ENCODE measurements at places on chromosomes 5 and 9.

- no peak for DNase-seq
These were observed 5.6 kb downstream of the IDNK start for GRCh38 chr9:83628540-83628939.

- no peak for DNase-seq
These were observed 243.0 kb upstream of the PTPRD start for GRCh38 chr9:10855847-10856246.

DNA sequence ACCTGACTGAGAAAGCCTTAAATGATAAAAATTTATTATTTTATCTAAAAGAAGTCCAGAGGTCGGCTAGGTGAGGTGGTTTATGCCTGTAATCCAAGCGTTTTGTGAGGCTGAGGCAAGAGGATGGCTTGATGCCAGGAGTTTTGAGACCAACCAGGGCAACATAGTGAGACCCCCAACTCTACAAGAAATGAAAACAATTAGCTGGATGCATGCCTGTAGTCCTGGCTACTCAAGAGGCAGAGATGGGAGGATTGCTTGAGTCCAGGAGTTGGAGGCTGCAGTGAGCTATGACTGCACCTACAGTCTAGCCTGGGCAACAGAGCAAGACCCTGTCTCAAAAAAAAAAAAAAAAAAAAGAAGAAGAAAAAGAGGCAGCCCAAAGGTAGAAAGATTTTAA lies 179.9 kb upstream of the KIF2A start:
- DNase-seq = no peak

GRCh38 chr5:41708604-41708940 lies 161.7 kb downstream of the OXCT1 start:
- DNase-seq = no peak

DNA sequence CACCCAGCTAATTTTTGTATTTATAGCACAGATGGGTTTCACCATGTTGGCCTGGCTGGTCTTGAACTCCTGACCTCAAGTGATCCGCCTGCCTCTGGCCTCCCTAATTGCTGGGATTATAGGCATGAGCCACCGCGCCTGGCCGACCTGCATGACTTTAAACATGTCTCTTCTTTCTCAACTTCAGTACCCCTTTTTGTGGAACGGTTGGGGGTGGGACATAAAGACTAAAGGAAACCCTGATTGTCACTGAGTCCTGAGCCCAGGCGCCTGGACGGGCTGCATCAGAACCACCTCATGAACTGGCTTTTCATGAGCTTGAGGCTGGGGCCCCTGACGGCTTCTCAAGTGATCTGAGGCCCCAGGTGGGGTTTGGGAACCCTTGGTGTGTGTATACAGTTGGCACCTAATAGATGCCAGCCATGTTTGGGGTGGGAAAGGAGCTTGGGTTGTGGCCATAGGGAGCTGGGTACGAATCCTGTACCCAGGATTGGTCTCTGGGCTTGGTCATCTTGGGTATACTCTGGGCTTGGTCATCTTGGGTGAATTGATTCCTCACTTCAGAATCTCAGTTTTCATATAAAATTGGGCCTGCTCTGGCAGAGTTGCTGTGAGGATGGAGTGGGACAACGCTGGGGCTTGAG lies 2.2 kb downstream of the GRK6 start:
- no peak for DNase-seq

- DNase-seq = no peak
These were observed 789.7 kb upstream of the ZNF608 start for GRCh38 chr5:125536095-125536494.

DNA sequence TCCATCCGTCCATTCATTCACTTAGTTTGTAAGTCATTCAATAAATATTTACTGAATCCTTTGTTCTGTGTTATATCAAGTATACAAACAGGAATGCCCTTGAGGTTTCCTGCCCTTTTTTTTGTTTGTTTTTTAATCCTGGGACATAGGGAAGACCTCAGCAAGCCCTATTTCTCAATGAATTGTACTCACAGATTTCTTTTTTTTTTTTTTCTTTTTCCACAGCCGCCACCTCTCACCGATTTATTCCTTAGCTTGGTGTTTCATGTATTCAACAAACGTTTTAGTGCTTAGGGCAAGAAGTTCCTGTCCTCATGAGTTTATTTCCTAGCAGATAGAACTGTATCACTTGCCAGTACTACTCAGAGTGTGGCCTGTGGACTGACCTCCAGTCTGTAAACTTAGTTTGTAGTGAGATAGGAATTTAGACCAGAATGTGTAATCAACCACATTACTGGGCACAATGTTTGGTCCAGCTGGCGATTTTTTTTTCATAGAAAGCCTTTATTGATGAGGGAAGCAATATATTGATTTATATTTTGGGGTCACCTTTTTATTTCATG lies 35.4 kb upstream of the C5orf47 start:
- no peak for DNase-seq

GRCh38 chr9:35357116-35357515 lies 132.8 kb upstream of the RUSC2 start:
- no peak for DNase-seq

- no peak for DNase-seq
These were observed 19.3 kb downstream of the PAEP start for GRCh38 chr9:135580664-135581380.

GRCh38 chr9:81534138-81534875 lies 155.0 kb downstream of the TLE1 start:
- no peak for DNase-seq

GRCh38 chr5:67795781-67796477 lies 419.6 kb upstream of the PIK3R1 start:
- no peak for DNase-seq

- DNase-seq = no peak
These were observed 84.0 kb downstream of the CMYA5 start for GRCh38 chr5:79773612-79774011.

DNA sequence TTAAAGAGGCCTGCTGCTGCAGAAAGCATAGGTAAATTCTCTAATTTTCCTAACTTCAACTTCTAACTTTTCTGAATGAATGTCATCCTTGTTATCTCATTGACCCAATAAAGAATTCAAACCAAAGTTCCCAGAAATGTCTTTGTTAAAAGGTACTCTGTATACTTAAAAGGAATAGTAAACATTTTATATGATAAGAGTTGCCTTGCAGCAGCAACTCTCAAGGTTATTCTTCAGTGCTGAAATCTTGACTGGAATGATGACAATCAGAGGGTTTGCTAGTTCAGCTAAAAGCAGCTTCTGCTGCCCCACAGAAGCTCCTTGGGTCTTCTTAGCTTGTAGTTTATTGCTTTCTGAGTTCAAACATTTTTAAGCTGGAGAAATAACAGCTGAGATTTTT lies 28.3 kb downstream of the FGF10 start:
- no peak for DNase-seq

GRCh38 chr9:125356032-125356431 lies 94.4 kb downstream of the GAPVD1 start:
- no peak for DNase-seq

GRCh38 chr5:6711409-6712141 lies 1.7 kb upstream of the TENT4A start:
- DNase-seq = no peak

DNA sequence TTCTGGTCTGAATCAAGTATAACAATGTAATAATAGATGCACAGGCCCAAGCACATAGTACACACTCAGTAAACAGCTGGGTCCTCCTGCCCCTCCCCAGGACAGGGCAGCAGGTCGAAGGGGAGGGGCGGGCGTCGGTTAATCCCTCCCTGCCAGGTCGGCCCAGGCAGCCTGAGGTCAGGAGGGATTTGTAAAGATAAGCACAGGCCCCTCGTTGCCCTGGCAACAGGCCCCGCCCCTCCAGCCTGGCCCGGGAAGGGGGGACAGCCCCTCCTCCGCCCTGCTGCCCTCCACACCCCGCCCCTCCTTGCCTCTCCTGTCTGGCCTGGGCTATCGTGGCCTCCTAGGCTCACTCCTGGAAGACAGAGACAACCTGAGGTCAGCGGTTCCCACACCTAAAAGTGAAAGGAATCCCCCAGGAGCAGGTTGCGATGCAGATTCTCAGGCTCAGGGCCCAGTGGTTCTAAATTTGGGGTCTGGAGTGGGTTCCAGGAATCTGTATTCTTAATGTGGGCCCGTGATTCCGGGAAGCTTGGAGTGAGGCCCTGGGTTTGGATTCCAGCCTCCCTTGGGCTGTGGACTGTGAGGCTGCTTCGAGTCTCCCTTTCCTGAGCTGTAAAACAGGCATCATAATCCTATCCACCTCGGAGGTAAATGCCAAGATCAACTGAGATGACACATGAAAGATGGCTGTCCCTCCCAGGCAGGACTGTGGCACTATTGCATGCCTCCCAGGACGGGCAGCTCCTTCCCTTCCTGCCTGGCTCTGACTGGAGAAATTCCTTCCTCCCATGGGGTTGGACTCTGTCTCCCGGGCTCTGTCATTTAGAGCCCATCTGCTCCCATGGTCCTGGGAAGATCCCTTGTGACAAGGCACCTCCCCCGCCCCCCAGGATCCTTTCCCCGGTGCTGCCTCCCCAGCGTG lies 4.4 kb downstream of the CRB2 start:
- no peak for DNase-seq

- no peak for DNase-seq
These were observed 59.4 kb upstream of the BASP1 start for GRCh38 chr5:17157916-17158529.

DNA sequence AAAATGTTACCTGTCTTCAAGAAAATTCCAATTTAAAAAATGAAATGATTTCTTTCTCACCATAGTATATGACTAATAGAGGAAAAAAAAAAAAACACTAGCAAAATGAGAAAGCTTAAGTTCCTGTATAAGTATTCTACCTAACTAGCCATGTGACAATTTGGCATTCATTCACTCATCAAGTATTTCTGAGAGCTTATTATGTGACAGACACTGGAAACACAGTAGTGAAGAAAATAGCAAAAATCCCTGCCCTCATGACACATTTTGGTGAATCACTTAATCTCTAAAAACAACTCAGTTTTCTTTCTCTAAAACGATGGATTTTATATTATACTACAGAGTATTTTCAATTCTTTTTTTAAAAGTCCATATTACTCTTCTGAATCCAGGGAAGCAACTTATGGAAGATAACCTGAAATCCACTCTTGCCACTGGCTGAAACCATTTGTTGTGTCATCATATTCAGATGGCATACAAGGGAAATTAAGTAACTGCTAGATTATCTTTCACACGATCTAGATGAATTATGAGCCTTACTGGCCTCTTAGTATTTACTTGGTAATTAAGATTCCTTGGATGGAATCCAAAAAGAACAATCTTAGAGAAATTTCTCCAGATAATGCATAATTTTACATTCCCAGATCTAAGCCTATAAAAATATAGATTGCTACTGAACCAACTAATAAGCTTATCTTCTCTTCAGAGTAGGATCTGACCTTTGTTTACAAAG lies 5.5 kb downstream of the PTBP3 start:
- no peak for DNase-seq

- no peak for DNase-seq
These were observed 33.8 kb downstream of the LHFPL2 start for GRCh38 chr5:78614816-78615215.

GRCh38 chr5:164186550-164186949 lies 681.1 kb downstream of the MAT2B start:
- DNase-seq = no peak

DNA sequence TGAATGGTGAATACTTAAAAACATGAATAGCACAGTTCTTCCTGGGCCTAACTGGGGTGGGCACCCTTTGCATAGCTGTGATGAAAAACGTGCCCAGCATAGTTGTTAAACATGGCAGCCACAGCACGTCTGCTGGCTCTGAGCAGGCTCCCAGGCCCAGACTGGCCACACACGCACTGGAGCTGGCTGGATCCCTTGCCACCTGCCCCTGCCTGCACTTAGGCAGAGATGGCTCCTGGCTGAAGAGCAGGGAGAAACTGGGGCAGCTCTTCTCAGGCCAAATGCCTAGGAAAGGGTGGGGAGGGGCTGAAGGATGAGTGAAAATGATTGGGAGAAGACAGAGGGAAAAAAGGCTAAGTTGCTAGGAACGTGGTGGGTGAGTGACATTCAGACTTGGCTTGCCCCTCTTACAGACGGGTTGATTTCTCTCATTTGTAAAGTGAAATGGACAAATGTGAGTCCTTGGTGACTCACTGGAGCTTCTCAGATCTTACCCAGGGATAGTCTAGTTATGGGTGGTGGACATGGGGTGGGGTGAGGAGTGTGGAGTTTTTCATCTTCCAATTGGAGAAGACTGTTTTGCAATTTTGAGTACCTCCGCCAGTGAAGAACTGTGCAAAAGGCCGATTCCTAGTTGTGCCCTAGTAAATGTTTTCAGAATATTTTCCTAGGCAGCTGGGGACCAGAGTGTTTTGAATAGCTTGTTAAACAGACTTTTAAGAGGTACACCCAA lies 42.4 kb downstream of the TRIO start:
- DNase-seq = no peak

GRCh38 chr5:177029498-177029897 lies 7.0 kb downstream of the ZNF346 start:
- DNase-seq = no peak

- DNase-seq = no peak
These were observed 13.0 kb upstream of the FAM151B start for GRCh38 chr5:80474929-80475328.

DNA sequence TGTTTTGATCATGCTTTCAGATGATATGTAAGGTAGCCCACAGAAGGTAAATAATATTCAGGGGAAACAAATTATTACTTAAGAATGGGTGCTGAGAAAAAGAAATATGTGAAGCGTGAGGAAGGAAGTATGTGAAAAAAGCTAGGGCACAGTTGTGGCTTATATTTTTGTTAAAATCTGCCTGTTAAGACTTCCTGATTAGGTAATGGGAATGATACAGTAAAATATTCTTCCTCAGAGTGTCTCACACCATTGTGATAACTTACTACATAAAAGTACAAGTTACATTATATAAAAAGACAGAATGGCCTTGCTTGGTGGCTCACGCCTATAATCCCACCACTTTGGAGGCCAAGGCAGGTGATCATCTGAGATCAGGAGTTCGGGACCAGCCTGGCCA lies 18.7 kb upstream of the PARP8 start:
- no peak for DNase-seq

DNA sequence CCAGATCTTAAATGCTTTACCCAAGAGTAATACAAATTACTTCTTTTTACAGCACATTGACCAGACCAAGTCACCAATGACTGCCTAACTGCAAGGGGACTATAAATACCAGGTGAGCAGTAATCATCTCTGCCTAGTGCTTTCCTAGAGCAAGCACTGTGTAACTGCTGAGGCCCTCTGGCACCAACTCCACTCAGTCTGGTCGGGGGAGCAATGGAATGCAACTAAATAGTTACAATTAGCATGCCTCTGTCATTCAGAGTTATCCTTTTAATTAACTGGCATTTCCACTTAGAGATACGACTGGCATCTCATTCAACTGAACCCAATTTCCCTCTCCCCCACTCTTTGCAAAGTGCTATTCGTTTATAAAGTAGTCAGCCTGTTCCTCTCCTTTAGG lies 1309.1 kb upstream of the DMAC1 start:
- no peak for DNase-seq

GRCh38 chr9:86352440-86353077 lies 1.7 kb downstream of the TUT7 start:
- no peak for DNase-seq

DNA sequence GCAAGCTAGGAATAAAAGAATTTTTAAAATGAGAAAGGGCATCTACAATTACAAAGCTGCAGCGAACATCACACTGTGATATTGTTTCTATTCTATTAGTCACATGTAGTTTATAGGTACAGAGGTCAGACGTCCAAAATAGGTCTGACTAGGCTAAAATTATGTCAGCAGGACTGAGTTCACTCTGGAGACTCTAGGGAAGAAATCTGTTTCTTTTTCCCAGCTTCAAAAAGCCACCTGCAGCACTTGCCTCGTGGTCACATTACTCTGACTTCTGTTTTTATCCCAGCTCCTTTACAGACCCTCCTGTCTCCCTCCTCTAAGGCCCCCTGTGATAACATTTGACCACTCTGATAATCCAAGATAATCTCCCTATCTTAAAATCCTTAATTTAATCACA lies 5.1 kb upstream of the CKS2 start:
- DNase-seq = no peak

Data from coronary artery (tissue), 2 donors.